C1 segment of cervical spinal cord (tissue), 14 donors: ENCODE measurements at places on chromosomes 6 and 20.

- DNase-seq, result no peak
These were observed 1.9 kb downstream of the LTV1 start for GRCh38 chr6:143845033-143845432.

DNA sequence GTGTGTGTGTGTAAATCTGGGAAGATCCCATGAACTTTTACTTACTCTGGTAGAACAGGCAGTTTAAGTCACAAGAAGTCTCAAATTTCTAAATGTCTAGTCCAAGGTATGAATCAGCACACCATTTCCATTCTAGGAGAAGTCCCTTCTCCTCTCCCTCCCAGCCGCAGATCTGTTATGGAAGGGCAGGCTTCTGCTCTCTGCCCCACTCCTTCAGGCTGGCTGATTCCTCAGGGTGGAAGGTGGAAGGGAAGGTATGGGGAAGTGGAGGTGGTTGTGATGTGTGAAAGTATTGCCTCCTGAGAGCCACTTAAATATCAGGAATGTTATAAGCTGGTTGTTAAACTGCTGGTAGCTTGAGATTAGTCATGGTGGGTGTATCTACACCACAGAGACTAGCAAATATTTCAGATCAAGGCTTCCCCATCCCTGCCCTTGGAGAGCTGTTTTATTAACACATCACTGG, 44.5 kb upstream of the LAMA4 start:
- DNase-seq, result no peak

- no peak for DNase-seq
These were observed 65.2 kb downstream of the THBS2 start for GRCh38 chr6:169188475-169188874.

DNA sequence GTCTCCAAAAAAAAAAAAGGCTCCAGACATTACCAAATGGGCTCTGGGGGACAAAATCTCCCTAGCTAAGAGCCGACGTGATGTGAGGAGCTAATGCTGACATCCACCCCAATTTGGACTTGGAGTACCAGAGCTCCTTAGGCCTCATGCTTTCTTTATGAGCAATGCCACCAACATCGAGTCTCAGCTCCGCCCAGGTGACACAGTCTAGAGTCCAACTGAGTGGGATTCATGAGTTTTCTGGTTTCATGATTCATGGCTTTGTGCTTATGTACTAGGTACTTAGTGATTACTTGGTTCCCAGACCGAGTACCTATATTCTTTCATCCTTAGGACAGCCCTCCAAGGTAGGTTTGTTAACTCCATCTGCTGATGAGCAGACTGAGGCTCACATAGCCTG, 4.4 kb downstream of the ANKRD60 start:
- DNase-seq, result no peak

GRCh38 chr6:37207903-37208456, 38.0 kb downstream of the PIM1 start:
- DNase-seq, result no peak

DNA sequence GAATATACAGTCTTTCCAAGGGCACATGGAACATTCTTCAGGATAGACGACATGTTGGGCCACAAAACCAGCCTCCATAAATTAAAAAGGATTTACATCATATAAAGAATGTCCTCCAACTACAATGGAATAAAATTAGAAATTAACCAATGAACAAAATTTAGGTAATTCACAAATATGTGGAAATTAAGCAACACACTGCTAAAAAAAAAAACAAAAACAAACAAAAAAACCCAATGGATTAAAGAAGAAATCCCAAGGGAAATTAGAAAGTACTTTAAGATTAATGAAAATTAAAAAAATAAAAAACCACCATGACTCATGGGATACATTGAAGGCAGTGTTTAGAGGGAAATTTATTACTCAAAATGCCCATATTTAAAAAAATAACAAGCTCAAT, 21.4 kb upstream of the NT5E start:
- DNase-seq, result no peak

- DNase-seq, result no peak
These were observed 544.9 kb upstream of the CITED2 start for GRCh38 chr6:139919107-139920026.

DNA sequence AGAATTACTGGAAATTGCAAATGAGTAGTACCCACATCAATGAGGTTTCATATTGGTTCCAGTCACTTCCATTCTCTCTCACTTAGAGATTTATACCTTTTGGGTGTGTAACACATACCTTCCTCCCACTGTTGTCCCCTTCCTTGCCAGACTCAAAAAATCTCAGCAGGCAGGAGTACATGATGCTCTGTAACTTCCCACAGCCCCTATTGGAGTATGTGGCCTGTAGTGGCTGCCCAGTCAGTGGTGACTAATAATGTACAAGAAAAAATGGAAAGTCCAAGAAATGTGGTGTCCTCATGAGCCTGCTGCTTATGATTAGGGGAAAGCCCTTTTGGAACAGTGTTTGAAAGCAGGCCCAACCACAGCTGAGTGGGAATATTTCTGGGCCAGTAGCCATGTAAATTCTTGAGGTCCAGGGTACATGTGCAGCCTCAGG, 312.0 kb downstream of the ZFAND3 start:
- DNase-seq, result no peak

- DNase-seq, result no peak
These were observed 35.3 kb upstream of the APCDD1L start for GRCh38 chr20:58550275-58551059.

DNA sequence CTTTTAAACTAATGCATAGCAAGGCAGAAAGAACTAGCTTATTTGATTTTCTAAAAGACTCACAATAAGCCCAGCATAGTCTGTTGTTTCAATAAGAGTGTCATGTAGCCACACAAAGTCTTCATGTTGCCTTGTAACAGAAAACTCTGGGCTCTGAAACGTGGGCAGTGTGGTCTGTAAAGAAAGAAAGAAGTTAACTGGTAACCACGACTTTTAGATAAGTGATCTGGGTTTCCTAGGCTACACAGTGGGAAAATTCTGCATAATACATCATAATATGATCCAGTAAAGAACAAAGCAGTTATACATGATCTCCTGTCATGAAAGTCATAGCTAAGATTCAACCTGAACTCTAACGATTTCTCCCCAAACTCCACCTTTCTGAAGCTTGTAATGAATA, 13.3 kb downstream of the SNX5 start:
- DNase-seq, result no peak
